ENCODE measurements at places on chromosomes 2 and 18.

DNA sequence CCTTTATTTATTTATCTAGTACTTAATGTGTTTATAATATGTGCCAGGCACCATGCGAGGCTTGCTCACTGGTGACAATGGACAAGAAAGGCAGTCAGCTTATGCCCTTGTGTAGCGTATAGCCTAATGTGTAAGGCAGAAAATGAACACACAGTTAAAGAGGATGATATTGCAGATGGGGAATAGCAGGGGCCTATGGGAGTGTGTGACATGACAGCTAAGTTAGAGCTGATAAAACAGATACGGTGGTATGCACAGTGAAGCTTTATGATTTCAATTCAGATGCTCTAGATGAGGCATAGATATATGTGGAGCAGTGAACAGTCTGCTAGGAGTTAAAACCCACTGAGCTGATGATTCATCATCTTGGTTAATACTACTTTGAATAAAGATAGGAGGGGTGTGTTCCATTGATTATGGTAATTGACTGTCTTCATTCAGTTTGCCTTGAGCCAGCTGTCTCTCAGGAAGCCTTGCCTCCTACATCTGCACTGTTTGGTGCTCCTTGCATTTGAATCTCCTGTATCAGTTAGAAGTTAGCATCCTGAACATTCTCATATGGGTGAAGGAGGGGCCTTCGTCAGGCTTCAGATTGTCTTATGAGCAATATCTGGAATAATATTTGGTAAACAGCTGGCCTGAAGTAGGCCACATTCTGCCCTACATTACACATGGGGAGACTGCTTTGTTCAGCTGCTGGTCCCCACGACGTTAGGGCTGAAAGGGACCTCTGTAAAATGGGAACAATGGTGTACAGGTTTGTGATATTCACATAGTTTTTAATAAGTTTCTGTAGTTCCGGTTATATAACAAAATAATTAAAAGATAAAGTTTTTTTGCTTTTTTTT, 13.2 kb downstream of the MAP4K4 start:
- no peak for DNase-seq

DNA sequence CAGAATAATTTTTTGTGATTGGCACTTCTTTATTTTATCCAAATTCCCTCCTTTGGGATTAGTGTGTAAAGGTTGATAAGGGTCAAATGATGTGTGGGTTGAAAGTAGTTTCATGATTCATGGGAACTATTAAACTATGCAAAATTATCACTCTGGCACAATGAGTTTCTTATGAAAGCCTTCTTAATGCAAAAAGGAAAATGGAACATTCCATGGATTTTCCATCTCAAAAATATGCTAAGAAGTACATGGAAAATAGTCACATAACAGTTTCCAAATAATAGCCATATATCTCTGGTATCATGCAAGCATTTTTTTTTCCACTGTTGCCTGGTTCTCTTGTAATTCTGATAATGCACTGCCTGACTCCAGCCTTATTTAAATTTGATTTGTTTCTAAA, 639.7 kb downstream of the NR4A2 start:
- DNase-seq: no peak

DNA sequence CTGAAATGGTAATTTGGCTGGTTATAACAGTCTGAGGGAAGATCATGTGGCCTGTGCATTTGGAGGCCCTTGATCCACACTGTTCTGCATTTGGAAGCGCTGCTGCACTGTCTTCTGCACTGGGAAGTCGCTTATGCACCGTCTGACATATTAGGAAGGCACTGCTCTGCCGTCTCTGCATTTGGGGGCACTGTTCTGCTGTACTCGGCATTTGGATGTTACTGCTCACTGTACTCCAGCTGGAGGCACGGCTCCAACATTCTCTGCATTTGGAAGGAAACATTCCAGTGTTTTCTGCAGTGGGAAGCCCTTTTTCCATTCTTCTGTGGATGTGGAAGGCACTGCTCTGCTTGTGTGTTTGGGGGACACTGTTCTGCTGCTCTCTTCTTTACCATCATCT, 9.6 kb upstream of the PROM2 start:
- DNase-seq: peak; percentile 11

DNA sequence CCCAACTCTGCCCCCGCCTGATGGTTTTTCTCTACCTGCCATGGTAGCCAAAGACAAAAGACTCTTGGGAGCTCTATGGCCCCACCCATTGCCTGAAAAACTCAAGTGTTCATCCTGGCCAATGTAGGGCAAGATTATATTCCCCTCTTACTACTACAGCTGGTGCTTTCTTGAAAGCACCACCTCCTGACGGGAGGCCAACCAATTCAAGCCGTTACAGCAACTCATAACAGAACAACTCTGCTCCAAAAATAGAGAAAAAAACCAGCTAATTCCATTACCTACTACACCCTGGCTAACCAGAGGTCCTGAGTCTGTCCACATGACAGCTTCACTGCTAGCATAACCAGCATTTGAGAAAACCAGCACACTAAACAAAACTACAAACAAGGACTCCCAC, 127.5 kb upstream of the GAREM1 start:
- DNase-seq: no peak

DNA sequence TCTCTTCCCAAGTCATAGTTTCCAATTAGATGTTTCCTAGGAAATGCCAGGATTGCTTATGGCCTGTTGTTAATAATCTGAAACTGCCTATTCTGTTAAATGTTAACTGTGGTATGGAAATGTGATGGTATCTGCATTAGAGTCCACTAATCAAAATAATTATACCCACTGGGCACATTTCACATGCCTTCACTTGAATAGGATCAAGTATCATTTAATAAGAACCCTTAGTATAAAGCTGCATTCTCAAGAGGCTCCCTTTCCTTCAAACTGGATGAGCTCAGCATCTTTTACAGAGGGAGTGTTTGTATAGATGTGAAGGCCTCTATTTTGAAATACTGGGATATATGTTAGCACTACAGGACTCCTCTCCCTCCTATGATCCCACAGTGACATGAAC, 477.2 kb upstream of the VRK2 start:
- no peak for DNase-seq

DNA sequence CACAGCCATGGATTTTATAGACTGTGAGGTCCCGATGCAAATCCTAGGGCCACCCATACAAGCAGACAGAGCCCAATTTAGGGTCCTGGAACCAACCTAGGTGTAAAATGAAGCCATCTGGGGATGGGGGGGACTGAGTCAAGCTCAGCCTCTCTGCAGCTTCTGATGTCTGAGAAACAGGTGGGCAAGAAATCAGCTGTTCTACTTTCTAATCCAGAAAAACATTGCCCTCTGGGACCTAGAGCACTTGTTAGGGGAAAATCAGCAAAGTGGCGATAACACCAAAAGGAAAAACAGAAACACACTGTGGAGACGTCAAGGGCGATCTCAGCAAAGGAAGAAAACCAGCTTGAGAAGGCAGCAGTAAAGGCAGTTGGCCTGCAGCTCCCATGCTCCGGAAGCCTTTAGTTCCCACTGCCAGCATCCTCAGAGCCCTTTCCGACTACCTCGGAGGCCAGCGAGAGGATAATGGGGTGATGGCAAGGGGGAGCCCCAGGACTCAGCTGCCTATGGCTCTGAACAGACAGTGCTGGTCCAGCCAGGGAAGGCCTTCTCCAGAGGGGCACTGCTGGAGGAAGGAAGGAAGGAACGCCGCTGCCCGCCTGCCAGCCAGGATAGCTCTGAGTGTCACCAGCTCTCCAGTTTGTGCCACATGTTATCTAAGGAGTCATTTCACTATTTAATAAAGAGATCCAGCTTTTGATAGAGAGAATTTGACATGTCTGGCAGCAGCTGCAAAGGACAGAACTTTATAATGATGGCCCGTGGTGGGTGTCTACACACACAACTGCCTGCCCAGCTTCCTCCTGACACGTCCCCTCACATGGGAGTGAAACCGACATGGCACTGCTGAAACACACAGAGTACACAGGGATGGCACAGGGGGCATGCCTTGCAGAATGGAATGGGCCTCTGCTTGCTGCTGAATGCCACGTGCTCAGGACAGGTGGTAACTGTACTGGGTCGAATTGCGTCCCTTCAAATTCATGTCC, 37.7 kb downstream of the HS1BP3 start:
- no peak for DNase-seq

DNA sequence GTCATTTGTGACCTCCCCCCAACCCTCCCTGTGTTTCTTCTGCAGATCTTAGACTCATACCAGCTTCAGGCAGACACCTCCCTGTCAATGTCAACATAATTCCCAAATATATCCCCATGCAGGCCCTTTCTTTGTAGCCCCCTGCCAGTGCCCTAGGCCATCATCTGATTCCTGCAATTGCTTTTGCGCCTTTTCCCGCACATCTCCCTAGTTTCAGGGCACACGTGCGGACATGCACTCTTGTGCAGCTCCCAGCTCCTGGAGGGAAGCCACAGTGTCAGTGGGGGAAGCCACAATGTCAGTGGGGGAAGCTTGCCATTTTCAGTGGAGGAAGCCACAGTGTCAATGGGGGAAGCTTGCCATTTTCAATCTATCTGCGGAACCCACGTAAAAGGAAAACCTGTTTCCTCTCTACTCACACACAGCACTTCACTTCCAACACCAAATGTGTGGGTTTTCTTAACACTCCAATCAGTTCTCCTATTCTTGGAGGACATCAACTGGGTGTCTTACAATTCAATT, 256.4 kb downstream of the ACKR3 start:
- DNase-seq: peak; percentile 17

DNA sequence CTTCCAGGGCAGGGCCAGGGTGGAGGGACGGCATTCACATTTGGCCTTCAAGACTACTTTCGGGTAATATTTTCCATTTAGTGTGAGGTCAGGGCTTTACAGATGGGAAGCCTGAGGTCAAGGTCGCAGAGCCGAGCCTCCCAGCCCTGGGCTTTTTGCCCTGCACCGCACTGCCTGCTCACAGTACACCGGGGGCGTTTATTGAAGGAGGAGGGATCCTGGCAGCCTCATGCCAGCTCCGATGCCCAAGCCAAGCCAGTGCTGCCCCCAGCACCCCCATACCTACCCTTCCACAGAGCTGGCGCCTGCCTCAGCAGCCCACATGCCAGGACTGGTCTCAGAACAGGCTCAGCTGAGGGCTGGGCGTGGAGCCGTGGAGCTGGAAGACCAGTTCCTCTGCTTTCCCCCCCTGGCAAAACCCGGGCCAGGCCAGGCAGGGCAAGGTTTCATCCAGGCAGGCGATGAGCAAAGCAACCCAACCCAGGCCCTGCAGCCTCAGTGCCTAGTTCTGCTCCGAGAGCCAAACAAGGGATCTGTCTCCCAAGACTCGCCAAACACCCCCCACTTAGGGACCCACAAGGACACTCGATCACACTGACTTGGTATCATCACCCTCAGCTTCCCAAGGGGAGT, 11.9 kb downstream of the SDC1 start:
- DNase-seq: no peak

GRCh38 chr18:66329716-66330115, 274.2 kb downstream of the CDH19 start:
- DNase-seq: no peak

DNA sequence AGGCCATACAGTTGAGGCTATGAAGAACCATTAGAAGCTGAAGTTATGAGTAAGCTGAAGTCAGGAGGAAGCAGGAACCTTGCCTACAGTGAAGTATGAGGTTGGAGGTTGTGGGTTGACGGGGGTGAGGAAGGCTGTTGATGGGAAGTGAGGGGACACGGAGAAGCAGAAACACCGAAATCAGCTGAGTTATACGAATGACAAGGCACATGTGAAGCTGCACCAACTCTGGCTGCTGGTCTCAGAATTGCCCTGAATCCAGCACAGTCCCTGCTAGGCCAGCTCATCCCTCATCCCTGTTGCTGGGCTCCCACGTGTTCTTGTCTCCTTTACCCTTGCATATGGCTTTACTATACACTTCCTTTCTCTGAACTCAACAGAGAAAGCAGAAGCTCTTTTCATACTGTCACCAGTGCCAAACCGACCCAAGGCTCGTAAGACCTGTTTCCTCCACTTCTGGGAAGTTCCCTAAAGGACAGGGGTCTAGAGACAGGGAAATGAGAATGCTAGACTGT, 9.2 kb upstream of the TMEM247 start:
- DNase-seq: no peak

DNA sequence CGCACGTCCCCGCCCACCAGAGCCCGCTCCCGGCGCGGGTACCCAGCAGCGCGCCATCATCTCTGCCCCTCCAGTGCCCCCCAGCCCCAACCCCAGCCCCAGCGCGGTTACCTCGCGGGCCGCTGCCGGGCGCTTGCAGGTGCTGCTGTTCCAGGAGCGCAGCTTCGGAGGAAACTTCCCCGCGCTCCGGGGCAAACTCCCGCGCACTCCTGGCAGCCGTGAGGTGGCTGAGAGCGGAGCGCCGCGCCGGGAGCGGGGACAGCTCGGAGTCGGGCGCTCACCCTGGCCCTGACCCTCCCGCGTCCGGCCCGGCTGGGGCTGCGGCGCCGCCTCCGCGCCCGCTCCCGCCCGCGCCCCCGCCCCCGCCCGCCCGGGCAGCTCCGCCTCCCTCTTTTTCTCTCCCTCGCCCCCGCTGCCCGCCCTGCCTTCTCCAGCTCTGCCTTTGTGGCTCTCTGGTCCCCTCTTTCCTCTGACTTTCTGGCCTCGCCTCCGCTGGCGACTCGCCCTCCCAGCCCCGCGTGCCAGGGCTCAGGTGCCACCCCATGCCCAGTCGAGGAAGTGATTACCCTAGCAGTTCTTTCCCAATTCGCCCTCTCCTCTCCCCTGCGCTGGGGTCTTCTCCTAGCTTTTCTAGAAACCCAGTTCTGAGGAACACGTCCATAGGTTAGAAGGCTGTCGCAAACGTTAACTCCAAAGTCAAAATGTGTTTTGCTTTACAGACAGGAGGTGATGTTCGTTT, at the start of gene CHST9:
Gene CHST9, minus strand, starts transcription at position 284 of the 739 bp plus-strand sequence. CDS start 42,499 bp downstream, outside the sequence.
- DNase-seq: no peak

- DNase-seq: no peak
Observed at GRCh38 chr2:138507267-138507666, 5.7 kb downstream of the SPOPL start.

DNA sequence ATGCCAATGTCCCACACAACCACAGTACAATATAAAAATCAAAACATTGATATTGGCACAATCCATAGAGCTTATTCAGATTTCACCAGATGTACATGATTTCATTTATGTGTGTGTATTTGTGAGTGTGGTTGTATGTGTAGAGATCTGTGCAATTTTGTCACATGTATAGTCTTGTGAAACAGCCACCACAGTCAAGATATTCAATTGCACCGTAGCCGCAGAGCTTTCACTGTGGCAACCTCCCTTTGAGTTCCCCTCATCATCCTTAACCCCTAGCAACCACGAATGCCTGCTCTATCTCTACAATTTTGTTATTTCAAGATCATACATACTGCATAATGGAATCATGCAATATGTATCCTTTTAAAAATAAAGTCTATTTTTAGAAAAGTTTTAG, 391.3 kb downstream of the SETBP1 start:
- DNase-seq: no peak

GRCh38 chr2:198441246-198441645, 636.9 kb downstream of the PLCL1 start:
- no peak for DNase-seq
